ENCODE measurements at places on chromosomes 7 and 10.

GRCh38 chr7:2927592-2927991 is 83.5 kb upstream of the GNA12 start:
- H3K36me3 ChIP-seq = no peaks in the 10 kb centered on the region
- peaks cover 37% of the 10 kb centered on the region for H3K4me1 ChIP-seq
- H3K27me3 ChIP-seq = peaks cover 2% of the 10 kb centered on the region
- no peak overlapping the region for H3K4me3 ChIP-seq
- H3K27ac ChIP-seq = no peak overlapping the region
- no peak for DNase-seq

DNA sequence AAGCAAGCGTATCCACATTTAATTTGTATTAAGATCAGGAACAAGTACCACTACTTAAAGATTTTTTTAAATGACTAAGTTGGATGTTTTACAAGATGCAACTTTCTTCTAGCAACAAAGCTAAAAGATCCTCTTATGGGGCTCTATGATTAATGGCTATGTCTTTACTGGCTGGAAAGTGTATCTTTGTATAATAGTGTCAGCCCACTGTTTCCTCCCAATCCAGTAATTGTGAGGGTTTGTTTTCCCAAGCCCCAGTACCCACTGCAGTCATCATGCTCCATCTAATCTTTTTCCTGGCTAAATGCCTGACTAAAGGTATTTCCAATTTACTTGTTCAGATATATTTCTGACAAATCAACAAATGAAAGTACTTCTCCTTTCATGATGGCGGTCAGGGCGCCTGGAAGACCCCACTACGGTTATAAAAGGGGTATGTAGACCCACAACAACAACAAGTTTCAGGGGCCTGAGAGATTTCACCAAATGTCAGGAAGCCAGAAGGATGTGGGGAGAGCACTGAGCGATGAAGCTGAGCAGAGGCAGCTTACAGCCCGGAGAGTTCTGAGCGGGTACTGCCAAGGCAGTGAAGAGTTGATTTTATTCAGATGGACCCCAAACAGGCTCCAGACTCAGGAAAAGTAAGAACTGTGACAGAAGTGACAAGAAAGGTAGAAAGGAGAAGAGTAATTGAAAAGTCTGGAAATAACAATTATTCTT is 222.6 kb upstream of the KLF14 start:
- no peaks in the 10 kb centered on the region for H3K27me3 ChIP-seq
- no peak for DNase-seq
- peaks cover 4% of the 10 kb centered on the region for H3K4me1 ChIP-seq
- no peaks in the 10 kb centered on the region for H3K36me3 ChIP-seq

GRCh38 chr10:82497439-82497838 is 622.4 kb downstream of the NRG3 start:
- H3K27me3 ChIP-seq = no peaks in the 10 kb centered on the region
- no peak overlapping the region for H3K4me3 ChIP-seq
- H3K4me1 ChIP-seq = no peaks in the 10 kb centered on the region
- H3K36me3 ChIP-seq = no peaks in the 10 kb centered on the region
- no peak overlapping the region for H3K27ac ChIP-seq

- no peak for DNase-seq
- H3K27ac ChIP-seq = no peak overlapping the region
- no peak overlapping the region for H3K4me3 ChIP-seq
These were observed 16.2 kb downstream of the WNT8B start for GRCh38 chr10:100479037-100479436.

DNA sequence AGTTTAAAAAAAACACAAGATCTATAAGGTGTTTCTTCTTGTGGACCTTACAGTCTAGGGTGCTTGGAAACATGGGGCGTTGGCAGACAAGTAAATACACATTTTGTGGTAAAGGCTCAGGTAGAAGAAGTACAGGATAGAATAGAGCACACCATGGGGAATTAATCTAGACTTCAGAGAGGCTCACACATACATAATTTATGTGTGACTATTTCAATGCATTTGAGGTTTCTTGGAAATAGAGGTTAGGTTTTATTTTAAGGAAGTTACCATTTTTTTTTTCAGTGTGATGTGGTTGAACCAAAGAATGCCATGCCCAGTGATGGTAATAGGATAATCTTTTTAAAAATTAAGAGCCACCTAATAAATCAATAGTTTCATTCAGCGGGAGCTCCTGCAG is 12.8 kb downstream of the CFTR start:
- no peaks in the 10 kb centered on the region for H3K36me3 ChIP-seq
- H3K4me1 ChIP-seq = no peaks in the 10 kb centered on the region
- no peak overlapping the region for H3K4me3 ChIP-seq
